A549 treated with RU486 at 1 μM for 4 hours (cell line): ENCODE measurements at places on chromosomes 6 and 20. TPM values are rescaled to one million over a fixed set of nuclear protein-coding genes. Genes with fewer than 3 reads are reported as not detected.

PDE7B gene
- total RNA-seq: 1.0 to 1.6 TPM (median 1.2 TPM) in 5 replicates

DLK2 gene
- 3.6 to 6.8 TPM (median 5.7 TPM) in 5 replicates for total RNA-seq

SERINC1 gene
- total RNA-seq: 34.9 to 87.4 TPM (median 81.7 TPM) in 5 replicates

PTCRA gene
- total RNA-seq: not detected in 5 replicates

ECI2 gene
- 52.8 to 77.9 TPM (median 58.8 TPM) in 5 replicates for total RNA-seq

MUCL3 gene
- total RNA-seq: 0.01 to 0.05 TPM (median 0.02 TPM) in 3 of 5 replicates, not detected in the others

HDDC2 gene
- total RNA-seq: 91.4 to 108 TPM (median 101 TPM) in 5 replicates

SYNDIG1 gene
- 1.2 to 2.7 TPM (median 1.8 TPM) in 5 replicates for total RNA-seq

TP53TG5 gene
- not detected in 5 replicates for total RNA-seq

MUC21 gene
- total RNA-seq: not detected in 5 replicates

HTR1E gene
- total RNA-seq: not detected in 5 replicates

MEP1A gene
- not detected in 5 replicates for total RNA-seq
